Activated CD8-positive, alpha-beta T cell treated with anti-CD3 and anti-CD28 coated beads, Interleukin-2, amount 10 ng/mL, durations not matched to agents 7 days and 5 days (primary cell): ENCODE measurements at places on chromosomes 13 and 19. TPM values are rescaled to one million over a fixed set of nuclear protein-coding genes. Genes with fewer than 3 reads are reported as not detected.

SETDB2 gene
- total RNA-seq, result 15.1 TPM

LENG9 gene
- 5.6 TPM for total RNA-seq

ZNF177 gene
- total RNA-seq, result 0.68 TPM

APBA3 gene
- 39.6 TPM for total RNA-seq

FPR3 gene
- not detected for total RNA-seq

GPC5 gene
- total RNA-seq, result not detected

SLC44A2 gene
- total RNA-seq, result 112 TPM

TICAM1 gene
- 14.0 TPM for total RNA-seq

MOB3A gene
- 235 TPM for total RNA-seq

ELAVL1 gene
- 132 TPM for total RNA-seq

ZFP82 gene
- 5.4 TPM for total RNA-seq

MBD3L2 gene
- not detected for total RNA-seq

TIMM13 gene
- 75.1 TPM for total RNA-seq

STK24 gene
- 151 TPM for total RNA-seq

SOX1 gene
- total RNA-seq, result not detected

KLC3 gene
- total RNA-seq, result not detected

SPACA4 gene
- not detected for total RNA-seq

ZIK1 gene
- 12.1 TPM for total RNA-seq

CEBPA gene
- 0.11 TPM for total RNA-seq

ZBTB32 gene
- total RNA-seq, result 37.4 TPM

RXFP2 gene
- not detected for total RNA-seq

LINGO3 gene
- total RNA-seq, result 0.76 TPM

COL5A3 gene
- 0.18 TPM for total RNA-seq

HSPB6 gene
- total RNA-seq, result 0.65 TPM

KLHL1 gene
- total RNA-seq, result not detected

NCAN gene
- not detected for total RNA-seq

IGFL1 gene
- total RNA-seq, result not detected

COMP gene
- total RNA-seq, result not detected

ZNF737 gene
- 19.1 TPM for total RNA-seq

ZNF549 gene
- 7.8 TPM for total RNA-seq

BRSK1 gene
- 7.3 TPM for total RNA-seq

NLRP11 gene
- total RNA-seq, result not detected

SLC1A6 gene
- not detected for total RNA-seq

TNFSF13B gene
- 5.2 TPM for total RNA-seq

VSTM2B gene
- not detected for total RNA-seq
